ENCODE measurements at places on chromosomes 2 and 18.

DNA sequence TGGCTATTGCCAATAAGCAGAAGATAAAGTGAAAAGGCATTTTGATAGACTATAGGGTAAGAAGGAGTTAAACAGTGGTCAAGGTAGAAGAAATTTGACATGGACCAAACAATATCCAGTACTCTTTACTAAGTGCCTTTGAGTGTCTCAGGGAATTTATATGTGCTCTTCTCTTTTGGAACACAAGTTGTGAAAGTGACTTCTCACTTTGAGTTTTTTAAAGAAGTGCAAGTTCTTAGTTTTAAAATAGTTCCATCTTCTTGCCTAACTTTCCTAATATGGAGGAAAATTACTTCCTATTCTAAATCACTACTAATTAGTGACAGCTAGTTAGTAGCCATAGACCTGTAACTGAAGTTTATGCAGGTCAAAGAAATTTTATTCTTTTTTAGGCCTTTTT lies 63.4 kb downstream of the AFTPH start:
- DNase-seq, result no peak

GRCh38 chr2:232794981-232795380 lies 18.6 kb upstream of the KCNJ13 start:
- no peak for DNase-seq

DNA sequence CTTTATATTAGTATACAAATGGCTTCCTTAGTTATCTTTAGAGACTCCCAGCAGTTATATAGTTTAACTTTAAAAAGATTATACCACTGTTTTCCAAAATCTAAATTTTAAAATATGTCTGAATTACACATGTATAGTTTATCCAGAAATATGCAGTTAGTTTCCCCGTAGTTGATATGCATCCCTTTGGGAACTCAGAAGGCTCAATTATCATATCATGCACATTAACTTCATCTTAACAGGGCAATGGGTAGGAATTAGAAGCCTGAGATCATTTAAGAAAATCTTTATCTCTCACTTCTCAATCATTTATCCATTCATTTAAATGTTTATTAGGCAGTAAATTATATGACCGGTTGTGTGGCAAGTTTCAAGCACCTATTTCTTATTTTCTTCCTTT lies 27.2 kb downstream of the NLRC4 start:
- no peak for DNase-seq

DNA sequence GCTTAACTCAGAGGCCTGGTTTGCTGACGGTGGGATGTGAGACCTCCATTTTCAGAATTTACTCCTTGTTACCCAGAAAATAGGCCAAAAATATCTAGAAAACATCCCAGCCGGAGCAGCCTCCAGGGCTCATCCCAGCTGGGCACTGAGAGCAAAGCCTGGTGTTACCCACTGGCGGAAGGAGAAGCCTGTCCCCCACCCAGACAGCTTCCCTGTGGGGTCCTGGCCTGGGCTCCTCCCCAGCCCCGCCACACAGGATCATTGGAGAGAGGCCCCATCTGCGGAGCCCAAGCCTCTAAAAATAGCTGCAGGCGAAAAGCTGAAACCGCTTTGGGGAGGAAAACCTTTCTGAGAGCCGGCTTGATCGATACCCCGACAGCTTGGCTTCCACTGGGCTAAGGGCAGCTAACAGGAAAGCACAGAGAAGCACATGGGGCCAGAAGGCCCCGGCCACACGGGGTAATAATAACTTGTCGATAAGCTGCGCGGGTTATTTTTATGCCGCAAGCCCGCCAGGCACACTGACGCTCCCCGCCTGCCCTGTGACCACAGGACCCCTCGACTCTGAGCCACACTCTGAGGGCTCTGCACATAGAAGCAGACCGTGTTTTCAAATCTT lies 26.9 kb upstream of the FAHD2A start:
- DNase-seq, result no peak

DNA sequence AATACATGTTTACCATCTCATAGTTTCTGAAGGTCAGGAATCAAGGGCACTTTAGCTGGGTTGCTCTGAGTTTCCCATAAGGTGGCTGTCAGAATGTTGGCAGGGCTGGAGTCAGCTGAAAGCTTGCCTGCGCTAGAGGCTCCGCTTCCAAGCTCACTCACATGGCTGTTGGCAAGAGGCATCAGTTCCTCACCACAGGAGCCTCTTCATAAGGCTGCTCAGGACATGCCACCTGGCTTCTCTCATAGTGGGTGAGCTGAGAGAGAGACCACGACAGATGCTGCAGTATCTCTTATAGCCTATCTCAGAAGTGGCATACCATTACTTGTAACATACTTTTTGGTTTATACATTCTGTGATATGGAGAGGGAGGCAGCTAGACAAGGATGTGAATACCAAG lies 7.2 kb downstream of the HADHB start:
- no peak for DNase-seq

DNA sequence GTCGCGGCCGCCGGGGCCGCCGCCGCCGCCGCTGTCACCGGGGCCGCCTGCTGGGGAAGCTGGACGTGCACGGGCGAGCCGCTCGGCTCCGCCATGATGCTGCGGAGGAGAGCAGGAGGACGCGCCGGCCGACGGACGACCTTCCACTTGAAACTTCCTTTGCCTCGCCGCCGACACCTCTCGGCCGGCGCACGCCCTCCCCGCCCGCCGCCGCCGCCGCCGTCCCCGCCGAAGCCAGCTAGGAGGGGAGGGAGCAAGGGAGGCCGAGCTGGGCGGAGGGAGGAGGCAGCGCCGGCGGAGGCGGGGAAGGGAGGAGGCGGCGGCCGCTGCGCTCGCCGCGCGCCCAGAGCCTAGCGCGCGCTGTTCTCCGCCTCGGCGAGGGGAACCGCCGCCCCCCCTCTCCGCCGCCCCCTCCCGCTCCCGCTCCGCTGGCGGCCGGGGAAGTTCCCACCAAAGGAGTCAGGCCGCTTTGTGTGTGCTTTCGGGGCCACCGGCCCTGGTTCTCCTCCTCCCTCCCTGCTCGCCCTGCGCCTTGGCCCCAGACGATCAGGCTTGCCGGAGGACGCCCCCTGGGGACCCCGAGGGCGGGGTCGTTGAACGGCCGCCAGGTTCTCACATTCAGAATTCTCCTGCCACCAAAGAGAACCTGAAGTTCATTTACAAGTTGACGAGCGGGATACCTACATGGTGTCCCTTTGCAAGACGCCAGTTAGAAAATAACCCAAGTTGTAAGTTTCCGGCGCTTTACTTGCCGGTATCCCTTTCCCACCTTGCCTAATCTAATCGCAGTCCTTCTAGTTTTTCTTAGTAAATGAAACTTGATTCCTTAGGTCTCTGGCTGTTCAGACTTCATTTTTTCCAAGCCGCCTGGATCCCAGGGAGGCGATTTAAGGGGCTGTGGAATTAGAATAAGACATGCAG lies at the start of gene STK39:
STK39 (minus strand) TSS at position 255 of the 921 bp plus-strand sequence; CDS start at position 95, 160 bp downstream.
- peak; percentile 77 for DNase-seq

GRCh38 chr2:72236445-72237067 lies 88.9 kb upstream of the CYP26B1 start:
- no peak for DNase-seq

DNA sequence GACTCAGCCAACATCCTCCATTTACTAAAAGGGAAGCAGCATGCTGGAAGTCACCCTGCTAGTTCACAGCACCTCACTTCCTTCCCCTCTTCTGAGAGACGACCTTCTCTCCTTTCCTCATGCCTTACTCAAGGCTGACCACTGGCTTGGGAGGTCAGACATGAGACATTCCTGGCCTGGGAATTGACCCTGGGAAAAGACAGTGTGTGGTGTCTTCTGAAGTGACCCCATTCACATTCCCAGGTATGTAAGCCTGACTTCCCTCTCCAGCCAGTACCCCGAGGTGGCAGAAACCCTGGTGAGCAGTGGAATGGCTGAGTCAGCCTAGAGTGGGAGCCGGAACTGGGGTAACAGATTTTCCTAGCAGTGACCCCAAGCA lies 92.4 kb downstream of the PLB1 start:
- DNase-seq, result no peak

- no peak for DNase-seq
Observed at GRCh38 chr2:187377340-187377739, 70.7 kb downstream of the CALCRL start.

GRCh38 chr2:158618891-158619490 lies 162.2 kb downstream of the PKP4 start:
- no peak for DNase-seq

DNA sequence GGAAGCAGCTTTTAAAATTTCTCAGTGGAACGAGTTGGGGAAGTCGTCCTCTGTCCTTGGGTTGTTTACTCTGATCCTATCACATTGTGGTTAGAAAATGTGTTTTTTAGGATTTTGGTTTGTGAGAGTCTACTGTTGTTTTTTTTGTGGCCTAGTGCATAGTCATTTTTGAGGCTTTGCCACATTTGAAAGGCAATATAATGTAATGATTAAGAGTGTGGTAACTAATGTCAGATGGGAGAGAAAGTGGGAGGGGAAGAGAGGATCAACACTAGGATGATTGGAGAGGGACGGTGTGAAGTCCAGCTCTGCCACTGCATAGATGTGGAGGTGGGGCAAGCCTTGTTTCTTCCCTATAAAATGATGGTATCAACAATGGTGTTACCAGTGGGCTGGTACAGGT lies 8.5 kb downstream of the SP140L start:
- peak; percentile 48 for DNase-seq

DNA sequence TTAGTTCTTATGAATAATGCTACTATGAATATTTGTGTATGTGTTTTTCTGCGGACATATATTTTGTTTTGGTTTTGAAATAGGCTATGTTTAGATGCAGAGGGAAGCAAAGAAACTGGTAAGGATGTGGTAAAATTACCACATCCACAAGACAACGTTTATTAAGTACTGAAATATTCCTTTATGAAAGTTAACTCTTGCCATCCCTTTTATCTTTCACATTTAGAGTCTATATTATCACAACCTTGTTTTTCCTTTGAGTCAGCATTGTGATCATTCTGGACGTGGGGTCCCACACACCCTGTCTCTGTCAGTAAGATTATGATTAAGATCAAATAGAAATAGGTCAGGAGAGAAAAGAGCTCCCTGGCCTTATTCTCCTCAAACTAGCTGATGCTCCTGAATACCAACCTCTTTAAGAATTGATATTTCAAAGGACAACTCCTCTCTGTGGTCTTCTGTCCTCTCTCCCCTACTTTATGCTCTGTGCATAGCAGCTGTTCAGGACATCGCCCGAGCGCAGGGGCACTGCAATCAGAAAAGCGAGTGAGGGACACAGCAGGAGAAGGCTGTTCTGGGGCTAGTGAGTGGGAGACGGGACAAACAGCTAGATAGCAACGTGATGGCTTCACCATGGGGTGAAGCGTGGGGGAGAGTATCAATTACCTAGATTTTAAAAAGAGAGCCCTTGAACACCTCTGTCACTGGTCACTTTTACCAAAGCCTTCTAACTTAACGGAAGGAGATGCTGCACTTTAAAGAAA lies 12.2 kb downstream of the METAP1D start:
- no peak for DNase-seq

DNA sequence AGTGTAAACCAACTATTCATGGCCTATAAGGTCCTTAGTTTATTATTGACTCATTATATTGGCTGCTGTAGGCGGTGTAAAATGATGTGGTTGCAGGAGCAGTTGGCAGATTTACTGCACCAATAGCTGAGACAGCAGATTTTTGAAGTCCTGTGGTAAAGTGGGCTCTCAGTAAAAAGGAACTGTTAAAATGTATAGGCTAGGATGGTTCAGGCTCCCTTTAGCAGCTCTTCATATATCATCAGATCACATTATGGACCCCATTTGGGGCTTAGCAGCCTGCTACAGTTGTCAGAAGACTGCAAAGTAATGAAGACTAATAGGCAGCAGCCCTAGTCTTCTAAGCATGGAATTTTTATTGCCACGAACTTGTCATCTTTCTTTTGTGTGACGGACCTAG lies 27.8 kb downstream of the MTX2 start:
- DNase-seq, result peak; percentile 12

- no peak for DNase-seq
Observed at GRCh38 chr2:23628926-23629771, 244.2 kb downstream of the KLHL29 start.

DNA sequence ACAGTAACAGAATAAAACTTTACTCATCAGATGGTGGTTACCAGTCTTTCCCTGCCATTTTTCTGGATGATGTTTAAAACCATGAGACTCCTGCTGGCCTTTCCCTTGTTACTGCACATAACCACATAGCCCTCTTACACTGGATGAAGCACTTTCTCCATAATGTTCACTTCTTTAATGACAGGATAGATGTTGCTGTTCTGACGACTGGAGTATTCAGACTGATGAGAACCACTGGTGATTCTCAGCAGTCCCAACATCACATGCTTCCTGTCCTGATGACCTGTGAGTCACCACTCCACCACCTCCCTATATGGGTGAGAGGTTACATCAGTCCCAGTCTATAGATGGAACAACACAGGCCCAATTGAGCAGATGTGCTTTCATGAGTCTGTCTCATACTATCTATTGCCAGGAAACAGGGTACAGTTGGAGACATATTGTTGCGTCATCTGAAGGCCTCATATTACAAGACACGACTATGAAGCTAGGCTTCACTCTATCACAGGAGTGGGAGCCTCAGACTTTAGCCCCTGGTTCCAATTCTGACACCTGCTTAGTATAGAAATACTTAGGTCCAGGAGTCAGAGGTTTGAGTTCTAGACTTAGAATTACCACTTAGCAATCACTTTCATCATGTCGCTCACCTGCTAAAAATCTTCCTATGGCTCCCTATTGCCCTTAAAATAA lies 145.7 kb upstream of the KLF7 start:
- no peak for DNase-seq

GRCh38 chr2:98508709-98509066 lies 64.0 kb downstream of the INPP4A start:
- peak; percentile 71 for DNase-seq
